ENCODE measurements at places on chromosomes 12 and 14. TPM values are rescaled to one million over a fixed set of nuclear protein-coding genes. Genes with fewer than 3 reads are reported as not detected.

The ZNF84 gene
- 24.1 TPM for total RNA-seq

The PTCSC3 gene
- not detected for total RNA-seq

The TMTC3 gene
- total RNA-seq: 4.7 TPM

The NELL2 gene
- 106 TPM for total RNA-seq

- peak; percentile 72 for DNase-seq
- H3K27me3 ChIP-seq: no peaks in the 10 kb centered on the region
- peaks cover 34% of the 10 kb centered on the region for H3K36me3 ChIP-seq
- peak overlapping the region; percentile 99 for H3K27ac ChIP-seq
- peak overlapping the region; percentile 71 for H3K4me3 ChIP-seq
These were observed 281.7 kb upstream of the AMIGO2 start for GRCh38 chr12:47361389-47362021.

GRCh38 chr14:86333493-86333892 lies 803.5 kb downstream of the FLRT2 start:
- no peaks in the 10 kb centered on the region for H3K36me3 ChIP-seq
- H3K4me3 ChIP-seq: no peak overlapping the region

- H3K4me3 ChIP-seq: peak within 1 kb of the TSS; percentile 79
- no peaks in the 10 kb centered on the region for H3K36me3 ChIP-seq
- peak; percentile 79 for DNase-seq
- no peaks in the 10 kb centered on the region for H3K27me3 ChIP-seq
- H3K4me1 ChIP-seq: peaks cover 29% of the 10 kb centered on the region
These were observed at the start of gene KLHDC1 for GRCh38 chr14:49692811-49693734. Gene KLHDC1 (plus strand): TSS chr14:49693120. CDS start chr14:49693195, 75 bp downstream.

Data from activated CD8-positive, alpha-beta T cell treated with anti-CD3 and anti-CD28 coated beads for 36 hours (primary cell).